IMR-90 (cell line): ENCODE measurements at places on chromosomes 16 and 17. TPM values are rescaled to one million over a fixed set of nuclear protein-coding genes. Genes with fewer than 3 reads are reported as not detected.

- DNase-seq = no peak
Observed at GRCh38 chr17:15955793-15956541, 11.0 kb downstream of the ADORA2B start.

DNA sequence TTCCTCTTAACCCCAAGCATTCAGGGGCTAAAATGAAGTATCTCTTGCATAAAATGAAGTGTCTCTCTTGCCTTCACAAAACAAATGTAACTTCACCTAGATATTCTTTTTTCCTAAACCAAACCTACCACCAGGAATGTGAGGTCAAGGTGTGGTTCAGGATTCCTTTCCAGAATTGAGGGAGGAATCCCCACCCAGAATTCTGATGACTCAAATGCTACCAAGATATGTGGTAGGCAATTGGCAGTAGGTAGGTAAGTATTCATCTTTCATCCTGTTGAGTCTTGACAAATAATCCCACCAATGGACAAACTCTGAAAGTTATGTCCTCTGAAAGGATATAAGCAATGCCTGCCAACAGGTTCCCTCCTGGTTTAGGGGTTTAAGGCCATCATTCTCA, 26.2 kb downstream of the TRIM16 start:
- DNase-seq = no peak

- no peak for DNase-seq
Observed at GRCh38 chr16:49128740-49129139, 152.9 kb downstream of the CBLN1 start.

RPRML gene
- not detected in 2 replicates for total RNA-seq

- no peak for DNase-seq
Observed at GRCh38 chr16:68425498-68426346, 22.6 kb downstream of the SMPD3 start.

DNA sequence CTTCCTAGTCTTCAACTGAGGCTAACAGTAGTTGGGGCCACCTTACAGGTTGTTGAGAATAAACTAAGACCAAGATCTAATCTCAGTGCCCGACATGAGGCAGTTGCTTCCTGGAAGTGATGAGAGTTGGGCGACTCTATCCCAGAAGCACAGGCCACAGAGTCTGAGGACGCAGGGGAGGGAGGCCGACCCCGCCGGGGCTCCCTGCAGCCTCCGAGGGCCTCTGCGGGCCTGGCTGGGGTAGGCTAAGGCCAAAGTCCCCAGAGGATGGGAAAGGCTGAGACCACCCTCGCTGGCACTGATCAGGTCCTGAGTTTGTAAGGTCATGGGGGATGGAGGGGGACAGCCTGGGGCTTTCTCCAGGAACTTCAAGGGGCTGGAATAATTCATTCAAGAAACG, 74.0 kb downstream of the ENGASE start:
- DNase-seq = no peak

DNA sequence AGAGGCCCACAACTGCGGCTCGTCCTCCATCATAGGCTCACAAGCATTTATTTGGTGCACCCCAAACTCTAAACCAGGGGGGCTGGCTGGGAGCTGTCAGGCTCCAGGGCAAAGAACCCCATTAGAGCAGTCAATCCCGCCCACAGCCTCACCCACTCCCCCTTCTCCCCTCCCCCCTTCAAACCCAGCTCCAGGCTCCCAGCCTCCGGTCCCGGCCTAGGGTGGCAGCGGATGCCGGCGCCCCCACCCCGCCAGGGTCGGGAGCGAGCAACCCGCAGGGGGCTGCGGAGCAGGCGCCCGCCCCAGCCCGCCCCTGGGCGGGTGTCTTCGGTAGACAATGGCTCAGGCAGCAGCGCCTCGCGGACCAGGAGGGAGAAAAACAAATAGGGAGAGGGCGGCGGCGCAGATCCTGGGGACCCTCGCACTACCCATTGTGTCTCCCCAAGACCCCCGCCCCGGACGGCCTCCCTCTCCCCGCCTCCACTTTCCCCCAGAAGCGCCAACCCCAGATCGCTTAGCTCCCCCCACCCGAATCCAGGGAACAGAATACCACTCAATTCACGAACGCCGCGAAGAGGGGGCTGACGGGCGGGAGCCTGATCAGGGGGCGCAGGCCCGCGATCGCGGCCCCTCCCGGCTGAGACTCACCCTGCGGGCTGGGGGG, 572 bp downstream of the FAM171A2 start:
- DNase-seq = no peak

GRCh38 chr17:80160536-80160935, 9.3 kb upstream of the CARD14 start:
- DNase-seq = no peak

DNA sequence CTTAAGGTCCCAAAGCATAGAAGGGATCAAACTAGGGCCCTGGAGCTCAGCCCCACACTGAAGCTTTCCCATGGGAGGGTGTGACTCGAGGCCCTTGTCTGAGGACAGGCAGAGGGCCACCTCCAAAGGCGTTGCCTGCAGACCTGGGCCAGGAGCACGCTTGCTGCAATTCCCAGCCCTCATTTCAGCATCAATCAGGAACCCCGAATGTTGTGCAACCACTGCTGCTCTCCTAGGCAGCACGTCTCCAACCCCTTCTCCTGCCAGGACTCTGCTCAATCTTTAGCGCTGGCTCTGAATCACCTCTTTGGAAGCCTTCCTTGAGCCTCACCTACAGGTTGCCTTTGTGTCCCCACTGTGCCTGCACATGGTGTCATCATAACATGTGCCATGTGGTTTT, 14.0 kb upstream of the ATP2C2 start:
- DNase-seq = no peak

- no peak for DNase-seq
Observed at GRCh38 chr16:46568472-46569230, 52.5 kb downstream of the SHCBP1 start.

CBLN1 gene
- not detected in 2 replicates for total RNA-seq

GRCh38 chr16:55018881-55019280, 88.2 kb downstream of the IRX5 start:
- DNase-seq = no peak

DNA sequence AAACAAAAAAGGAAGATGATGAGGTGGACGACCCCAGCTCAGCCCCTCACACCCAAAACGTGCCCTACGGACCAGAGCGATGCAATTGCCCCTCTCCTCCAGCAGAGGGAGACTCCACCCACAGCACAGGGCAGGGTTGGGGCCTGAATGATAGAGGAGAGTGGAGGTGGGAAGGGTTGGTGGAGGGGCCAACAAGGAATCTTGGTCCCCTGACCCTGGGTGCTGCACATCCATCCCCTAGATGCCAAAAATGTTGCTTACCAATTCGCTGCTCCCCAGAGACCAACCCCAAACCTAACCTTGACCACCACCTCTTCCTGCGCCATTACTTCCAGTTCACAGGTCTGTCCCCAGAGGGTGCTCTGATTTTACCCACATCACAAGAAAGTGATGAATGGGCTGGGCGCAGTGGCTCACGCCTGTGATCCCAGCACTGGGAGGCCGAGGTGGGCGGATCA, 12.9 kb downstream of the P2RX5 start:
- DNase-seq = no peak

GRCh38 chr17:50689956-50690886, 17.5 kb downstream of the ANKRD40 start:
- no peak for DNase-seq

DNA sequence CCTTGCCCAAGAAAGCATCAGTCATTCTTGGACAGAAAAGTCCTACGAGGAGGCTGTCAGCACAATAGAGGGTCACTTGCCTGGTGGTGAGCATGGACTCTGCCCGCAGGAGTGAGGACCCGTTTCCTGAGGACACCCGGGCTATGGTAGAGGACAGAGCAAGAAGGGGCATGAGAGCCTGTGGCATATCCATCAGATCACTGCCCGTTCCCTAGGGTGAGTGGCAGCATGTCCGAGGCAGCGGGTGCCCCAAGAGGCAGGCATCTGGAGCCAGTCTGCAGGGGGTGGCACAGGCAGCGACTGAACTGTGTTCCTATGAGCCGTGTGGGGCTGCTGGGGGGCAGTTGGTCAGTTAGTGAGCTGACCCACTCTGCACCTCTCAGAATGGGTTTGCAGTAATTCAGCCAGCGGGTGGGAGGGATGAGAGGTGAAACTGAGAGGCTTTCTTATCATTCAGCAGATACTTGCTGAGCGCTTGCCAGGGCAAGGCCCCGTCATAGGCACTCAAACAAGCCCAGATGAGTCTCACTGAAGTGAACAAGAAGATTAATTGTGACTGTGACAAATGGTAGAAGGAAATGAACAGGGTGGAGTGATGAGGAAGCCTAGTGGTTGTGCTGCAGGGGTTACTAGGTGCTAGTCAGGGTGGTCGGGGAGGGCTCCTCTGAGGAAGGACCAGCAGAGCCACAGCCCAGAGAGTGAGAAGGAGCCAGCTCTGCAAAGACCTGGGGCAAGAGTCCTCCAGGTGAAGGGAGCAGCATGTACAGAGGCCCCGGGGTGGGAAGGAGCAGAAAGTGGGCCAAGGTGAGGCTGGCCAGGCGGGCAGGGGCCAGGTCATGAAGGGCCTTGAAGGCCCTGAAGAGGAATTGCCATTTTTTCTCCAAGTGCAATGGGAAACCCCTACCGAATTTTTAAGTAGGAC, 87.9 kb downstream of the CLEC16A start:
- DNase-seq = no peak

GRCh38 chr17:15278924-15279477, 13.9 kb upstream of the PMP22 start:
- peak; percentile 97 for DNase-seq
